ENCODE measurements at places on chromosomes 2 and 18.
A peak's percentile ranks its signal among the peaks of the same experiment; 100 is the strongest.

DNA sequence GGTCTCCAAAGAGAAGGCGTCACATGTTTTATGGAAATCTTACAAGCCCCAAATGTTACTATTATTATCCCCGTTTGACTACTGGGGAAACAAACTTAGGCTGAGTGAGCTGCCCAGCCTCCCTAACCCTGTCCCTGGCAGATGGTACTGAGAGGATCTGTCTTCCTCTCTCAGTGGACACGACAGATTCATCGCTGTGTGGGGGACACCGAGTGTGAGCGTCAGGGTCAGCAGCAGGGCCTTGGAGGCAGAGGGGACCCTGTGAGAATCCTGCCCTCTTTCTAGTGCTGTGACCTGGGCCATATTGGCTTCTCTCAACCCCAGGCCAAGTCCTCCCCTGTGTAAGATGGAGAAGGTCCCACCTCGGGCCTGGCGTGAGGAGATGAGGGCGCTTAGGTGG, 27.1 kb upstream of the SMAD7 start:
- no peak for DNase-seq

DNA sequence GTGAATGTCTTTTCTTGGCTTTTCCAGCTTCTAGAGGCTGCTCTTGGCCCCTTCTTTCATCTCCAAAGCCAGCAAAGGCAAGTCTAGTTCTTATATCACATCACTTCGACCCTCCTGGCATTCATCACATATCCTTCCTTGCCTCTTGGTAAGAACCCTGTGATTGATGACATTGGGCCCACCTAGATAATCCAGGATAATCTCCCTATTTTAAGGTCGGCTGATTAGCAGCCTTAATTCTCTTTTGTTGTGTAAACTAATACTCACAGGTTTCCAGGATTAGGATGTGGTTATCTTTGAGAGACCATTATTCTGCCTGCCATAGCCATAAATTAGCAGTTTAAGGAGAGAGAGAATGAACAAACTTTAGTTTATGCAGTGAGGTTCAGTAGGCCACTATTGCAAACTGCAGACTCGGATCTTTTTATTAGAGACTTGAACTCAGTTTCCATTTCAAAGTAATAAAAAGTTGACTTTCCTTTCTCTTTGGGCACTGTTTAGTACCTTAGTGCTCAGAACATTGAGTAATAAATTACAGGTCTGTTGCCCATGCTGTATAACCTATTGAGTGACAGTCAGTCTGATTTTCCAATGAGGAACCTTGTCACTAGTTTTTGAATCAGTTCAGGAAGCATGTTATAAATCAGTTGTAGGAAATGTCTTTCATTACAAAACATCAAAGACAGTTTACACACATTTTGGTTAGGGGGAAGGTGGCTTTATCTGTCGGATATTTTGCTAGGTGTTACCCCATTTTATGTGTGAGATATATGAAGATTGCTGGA, 4.5 kb downstream of the NDUFV2 start:
- no peak for DNase-seq

- no peak for DNase-seq
Measured at GRCh38 chr2:71876542-71877451, 270.9 kb downstream of the CYP26B1 start.

GRCh38 chr2:239271471-239271870, 129.3 kb downstream of the HDAC4 start:
- no peak for DNase-seq

- DNase-seq: no peak
Measured at GRCh38 chr2:67311536-67311935, 85.6 kb upstream of the ETAA1 start.

DNA sequence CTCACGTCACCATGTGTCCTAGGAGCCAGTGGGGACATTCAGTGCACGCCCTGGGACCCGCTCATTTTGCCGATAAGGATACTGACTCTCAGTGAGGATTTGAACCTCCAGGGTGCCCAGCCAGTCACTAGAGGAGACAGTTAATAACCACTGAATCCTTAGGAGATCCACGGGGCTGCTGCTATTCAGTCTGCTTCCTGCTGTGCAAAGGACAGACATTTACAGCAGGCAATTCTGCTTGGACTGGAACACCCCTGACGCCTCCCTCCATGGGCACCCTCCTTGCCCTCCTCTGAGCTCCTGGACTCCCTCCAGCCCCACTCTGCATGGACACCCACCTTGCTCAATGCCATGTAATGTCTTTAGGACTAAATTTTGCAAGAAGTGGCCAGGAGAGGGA, 265.5 kb downstream of the EIPR1 start:
- no peak for DNase-seq

DNA sequence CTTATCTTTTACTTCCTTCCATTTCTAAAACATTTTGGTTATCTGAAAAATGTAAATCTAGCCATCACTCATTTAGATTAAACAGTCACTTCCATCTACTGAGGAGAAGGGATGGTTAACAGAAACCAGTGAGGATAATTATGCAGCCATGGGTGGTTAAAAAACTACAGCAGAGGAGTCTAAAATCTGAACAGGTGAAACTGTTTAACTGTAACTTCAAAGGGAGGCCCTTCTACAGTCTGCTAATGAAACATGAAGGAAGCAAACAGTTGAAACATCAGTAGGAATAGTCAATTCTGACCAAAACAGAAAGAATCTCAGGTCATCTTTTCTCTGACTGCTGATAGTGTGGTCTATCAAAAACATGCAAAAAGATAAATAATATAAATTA, 71.0 kb downstream of the DTNB start:
- no peak for DNase-seq

DNA sequence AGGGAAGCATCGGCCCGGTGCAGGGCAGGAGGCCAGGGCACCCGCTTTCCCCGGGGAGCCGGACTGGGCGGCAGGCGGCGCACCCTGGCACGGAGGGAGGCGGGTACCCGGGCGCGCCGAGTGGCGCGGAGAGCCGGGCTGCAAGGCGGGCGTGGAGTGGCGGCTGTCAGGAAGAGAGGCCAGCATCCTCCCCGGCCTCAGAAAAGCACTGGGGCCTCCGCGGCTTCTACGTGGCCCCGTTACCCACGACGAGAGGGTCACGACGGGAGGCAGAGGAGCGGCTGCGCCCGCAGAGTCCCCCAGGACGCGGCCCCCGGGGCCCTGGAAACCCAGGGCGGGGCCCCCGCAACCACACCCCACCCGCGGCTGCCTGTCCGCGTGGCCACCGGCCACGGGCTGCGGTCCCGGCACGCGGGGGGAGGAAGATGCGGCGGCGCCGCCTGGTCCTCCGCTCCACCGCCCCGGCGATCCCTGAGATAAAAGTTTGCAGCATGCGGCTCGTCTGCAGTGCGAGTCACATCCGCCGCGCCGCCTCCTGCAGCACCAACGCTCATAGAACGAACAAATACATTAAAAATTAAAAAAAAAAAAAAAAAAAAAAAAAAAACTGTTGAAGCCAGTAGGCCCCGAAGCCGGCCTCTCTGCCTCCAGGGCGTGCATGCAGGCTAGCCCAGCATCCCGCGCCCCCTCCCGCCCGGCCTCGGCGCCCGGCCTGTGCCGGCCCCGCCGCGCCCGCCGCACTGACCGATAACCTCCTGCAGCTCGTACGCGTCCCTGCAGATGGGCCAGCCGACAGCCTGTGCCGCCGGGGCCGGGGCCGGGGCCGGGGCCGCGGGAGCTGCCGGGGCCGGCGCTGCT, 683 bp downstream of the STK39 start:
- peak; percentile 59 for DNase-seq

GRCh38 chr2:168245074-168245825, 2.1 kb downstream of the STK39 start:
- no peak for DNase-seq

DNA sequence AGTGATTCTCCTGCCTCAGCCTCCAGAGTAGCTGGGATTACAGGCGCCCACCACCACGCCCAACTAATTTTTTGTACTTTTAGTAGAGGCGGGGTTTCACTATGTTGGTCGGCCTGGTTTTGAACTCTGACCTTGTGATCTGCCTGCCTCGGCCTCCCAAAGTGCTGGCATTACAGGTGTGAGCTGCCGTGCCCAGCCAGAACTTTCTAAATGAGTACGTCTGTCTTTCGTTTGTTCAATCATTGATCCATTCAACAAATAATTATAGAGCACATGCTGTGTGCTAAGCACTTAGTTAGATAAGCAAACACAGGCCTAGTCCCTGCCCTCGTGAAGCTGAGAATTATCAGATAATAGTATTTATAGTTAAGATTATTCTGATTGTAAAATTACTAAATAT, 56.5 kb downstream of the TTC39C start:
- DNase-seq: no peak

- no peak for DNase-seq
Measured at GRCh38 chr2:213316001-213316735, 31.9 kb downstream of the SPAG16 start.

DNA sequence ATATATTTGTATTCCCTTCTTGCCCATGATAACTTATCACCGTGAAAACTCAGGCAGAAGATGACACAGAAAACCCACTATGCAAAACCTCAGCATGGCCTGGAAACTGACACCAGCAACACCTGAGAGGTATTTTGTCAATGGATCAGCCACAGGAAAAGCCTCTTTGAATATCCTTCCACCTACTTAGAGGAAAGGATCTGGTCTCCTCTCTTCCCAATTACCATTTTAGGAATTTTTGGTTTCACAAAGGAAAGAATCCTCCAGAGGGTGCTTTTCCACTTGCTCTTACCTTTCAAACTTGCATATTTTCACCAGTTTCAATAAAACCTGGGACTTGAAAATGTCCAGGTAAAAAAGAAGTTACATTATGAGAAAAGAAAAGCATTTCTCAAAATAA, 20.0 kb upstream of the MEIS1 start:
- DNase-seq: no peak
